Fibroblast of skin of left quadriceps (primary cell): ENCODE measurements at places on chromosomes 5 and 9.

GRCh38 chr9:137055385-137056364 is 1.8 kb upstream of the ENTPD2 start:
- no peak for DNase-seq

GRCh38 chr9:21317956-21318923 is 13.1 kb upstream of the IFNA5 start:
- DNase-seq: no peak

GRCh38 chr9:90830051-90830450 is 28.4 kb downstream of the SYK start:
- DNase-seq: no peak

GRCh38 chr5:76383126-76383832 is 19.8 kb upstream of the IQGAP2 start:
- DNase-seq: no peak

- no peak for DNase-seq
Observed at GRCh38 chr5:160635663-160636062, 214.0 kb downstream of the PTTG1 start.

- DNase-seq: no peak
Observed at GRCh38 chr5:177604656-177605055, 4.7 kb downstream of the B4GALT7 start.

GRCh38 chr9:19682397-19682796 is 106.4 kb downstream of the SLC24A2 start:
- DNase-seq: no peak

GRCh38 chr9:114507726-114508125 is 2.5 kb upstream of the WHRN start:
- no peak for DNase-seq

GRCh38 chr9:131017067-131017466 is 8.1 kb downstream of the LAMC3 start:
- no peak for DNase-seq

DNA sequence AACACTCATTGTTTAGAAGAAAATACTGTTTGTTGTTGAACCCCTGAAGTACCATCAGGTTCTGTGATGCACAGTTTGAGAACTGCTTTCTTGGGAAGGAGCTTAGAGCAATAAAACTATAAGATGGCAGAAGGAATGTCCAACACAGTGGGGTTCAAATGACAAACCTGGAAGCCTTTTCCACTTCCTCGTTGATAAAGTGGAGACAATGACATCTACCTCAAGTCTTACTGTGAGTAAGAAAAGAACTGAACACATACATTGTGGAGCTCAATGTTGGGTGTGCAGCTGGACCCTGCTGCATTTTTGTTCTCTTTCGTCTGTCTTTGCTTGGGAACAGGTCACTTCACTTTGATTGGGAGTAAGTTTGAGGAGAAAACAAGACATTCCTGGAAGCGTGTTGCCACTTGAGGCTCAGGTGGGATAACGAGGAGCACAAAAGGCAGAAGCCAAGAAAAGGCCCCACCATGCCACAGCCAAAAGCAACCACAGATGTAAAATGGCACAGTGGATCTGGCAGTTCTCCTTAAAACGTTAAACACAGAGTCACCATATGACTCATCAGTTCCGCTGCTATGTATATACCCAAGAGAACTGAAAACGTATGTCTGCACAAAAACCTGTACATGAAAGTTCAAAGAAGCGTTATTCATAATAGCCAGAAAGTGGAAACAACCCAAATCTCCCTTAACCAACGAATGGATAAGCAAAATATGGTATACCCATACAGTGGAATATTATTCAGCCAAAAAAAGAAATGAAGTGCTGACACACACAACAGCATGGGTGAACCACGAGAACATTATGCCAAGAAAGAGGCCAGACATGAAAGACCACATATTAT is 42.9 kb upstream of the SUB1 start:
- no peak for DNase-seq

GRCh38 chr5:8598996-8599395 is 730.0 kb downstream of the MTRR start:
- DNase-seq: no peak

DNA sequence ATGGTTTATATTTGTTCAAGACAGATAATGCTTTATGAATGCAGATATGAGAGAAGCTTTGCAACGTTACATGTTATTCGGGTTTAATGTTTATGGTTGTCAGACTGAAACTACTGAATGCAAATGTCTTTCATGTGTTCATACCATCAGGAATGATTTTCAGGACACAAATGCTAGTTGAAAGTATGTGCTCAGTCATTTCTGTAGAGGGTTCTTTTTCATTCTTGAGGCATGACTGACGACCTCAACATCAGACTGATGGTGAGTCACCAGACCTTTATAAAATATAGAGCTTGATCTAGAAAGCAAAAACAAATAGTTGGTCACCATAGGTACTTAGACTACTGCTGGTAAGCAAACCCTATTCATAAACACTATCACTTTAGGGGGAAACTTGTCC is 287.3 kb upstream of the NUDT12 start:
- DNase-seq: peak; percentile 91

GRCh38 chr5:179301376-179301775 is 43.9 kb downstream of the ADAMTS2 start:
- no peak for DNase-seq

DNA sequence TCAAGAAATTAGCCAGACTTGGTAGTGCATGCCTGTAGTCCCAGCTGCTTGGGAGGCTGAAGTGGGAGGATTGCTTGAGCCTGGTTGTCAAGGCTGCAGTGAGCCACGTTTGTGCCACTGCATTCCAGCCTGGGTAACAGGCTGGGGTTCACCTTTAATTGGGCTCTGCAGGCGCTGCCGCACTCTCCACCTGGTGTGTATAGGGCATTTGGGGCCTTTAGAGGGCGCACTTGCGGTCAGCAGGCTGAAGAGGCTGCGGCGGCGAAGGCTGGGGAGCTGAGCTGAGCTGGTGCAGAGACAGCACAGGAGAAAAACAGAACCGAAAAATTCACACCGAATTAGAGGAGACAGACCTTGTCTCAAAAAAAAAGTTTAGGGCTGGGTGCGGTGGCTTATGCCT is 31.2 kb downstream of the CDK7 start:
- DNase-seq: no peak

DNA sequence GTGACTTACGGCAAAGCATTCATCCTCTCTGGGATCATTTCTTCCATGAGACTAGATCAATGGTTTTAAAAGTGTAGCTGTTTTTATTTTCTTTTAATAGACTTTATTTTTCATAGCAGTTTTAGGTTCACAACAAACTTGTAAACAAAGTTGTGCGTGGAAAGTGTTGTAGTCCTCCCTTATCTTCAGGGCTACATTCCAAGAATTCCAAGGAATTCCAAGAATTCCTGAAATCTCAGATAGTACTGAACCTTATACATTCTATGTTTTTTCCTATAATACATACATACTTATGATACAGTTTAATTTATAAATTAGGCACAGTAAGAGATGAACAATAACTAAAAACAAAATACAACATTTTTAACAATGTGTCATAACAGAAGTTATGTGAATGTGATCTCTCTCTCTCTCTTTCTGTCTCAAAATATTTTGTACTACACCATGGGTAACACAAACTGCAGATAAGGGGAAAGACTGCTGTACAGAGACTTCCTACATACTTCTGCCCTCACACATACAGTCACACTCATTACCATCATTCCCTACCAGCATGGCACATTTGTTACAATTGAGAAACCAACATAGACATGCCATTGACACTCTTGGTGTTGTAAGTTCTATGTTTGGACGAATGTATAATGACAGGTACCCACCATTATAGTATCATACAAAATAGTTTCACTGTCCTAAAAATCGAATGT is 1933.2 kb upstream of the WWC1 start:
- no peak for DNase-seq

DNA sequence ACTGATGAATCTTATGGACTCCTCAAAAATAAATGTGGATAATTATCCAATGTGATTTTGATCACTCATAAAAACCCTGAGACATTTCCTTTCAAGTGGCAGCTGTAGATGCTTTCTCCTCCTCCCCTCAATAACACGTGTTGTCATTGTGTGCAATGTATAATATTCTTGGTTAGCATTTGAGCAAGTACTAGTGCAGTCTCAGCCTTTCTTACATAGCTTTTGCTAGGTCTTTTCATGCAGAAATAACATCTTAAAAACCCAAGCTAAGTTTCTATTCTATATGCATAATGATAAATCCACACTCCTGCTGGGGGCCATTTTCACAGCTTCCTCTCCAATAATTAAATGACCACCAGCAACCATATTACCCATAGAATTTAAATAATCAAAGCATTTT is 1835.2 kb upstream of the NUDT12 start:
- DNase-seq: no peak

DNA sequence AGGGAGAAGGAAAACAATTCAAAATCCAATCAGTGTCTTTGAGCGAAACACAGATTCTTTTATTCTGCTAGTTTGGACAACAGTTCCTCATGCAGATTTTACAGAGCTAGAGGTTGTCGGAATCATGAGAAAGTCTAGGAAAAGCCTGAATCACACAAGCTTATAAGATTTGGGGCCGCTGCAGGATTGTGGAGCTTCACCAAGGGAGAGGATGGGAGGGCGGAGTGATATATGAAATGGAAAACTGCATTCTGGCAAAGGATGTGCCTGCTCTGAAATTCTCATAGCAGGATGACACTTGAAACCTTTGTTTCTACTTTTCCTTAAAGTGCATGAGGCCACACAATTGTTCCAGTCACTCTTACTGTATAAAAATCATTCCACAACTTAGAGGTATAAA is 134.3 kb downstream of the OR2K2 start:
- DNase-seq: no peak

GRCh38 chr5:96807075-96807654 is 580 bp downstream of the ERAP1 start:
- peak; percentile 21 for DNase-seq
